ENCODE measurements at places on chromosomes 7 and 10. TPM values are rescaled to one million over a fixed set of nuclear protein-coding genes. Genes with fewer than 3 reads are reported as not detected.
A peak's percentile ranks its signal among the peaks of the same experiment; 100 is the strongest.

- H3K27ac ChIP-seq = no peak overlapping the region
- no peaks in the 10 kb centered on the region for H3K27me3 ChIP-seq
- no peaks in the 10 kb centered on the region for H3K4me1 ChIP-seq
- DNase-seq = no peak
- H3K36me3 ChIP-seq = no peaks in the 10 kb centered on the region
- no peak overlapping the region for H3K4me3 ChIP-seq
These were observed 41.5 kb upstream of the SEMA3C start for GRCh38 chr7:80960244-80960795.

DNA sequence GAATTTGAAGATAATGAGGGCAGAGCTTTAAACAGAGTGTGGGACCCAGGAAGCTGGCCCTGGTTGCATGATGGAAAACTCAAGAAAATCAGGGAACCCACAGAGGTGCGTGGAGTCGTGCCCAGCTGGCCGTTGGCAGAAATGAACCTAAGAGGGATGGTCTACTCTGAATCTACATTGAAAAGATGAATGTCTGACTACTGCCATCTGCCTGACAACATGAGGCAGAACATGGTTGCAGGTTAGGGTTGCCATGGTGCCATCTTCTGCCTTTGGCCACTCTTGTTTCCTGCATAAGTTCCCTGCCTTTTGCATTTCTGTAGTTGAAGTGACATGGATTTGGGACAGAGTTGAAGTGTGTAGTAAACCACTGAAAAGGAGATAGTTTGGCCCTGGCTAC lies 138.5 kb upstream of the COBL start:
- no peak overlapping the region for H3K27ac ChIP-seq
- no peak overlapping the region for H3K4me3 ChIP-seq

DNA sequence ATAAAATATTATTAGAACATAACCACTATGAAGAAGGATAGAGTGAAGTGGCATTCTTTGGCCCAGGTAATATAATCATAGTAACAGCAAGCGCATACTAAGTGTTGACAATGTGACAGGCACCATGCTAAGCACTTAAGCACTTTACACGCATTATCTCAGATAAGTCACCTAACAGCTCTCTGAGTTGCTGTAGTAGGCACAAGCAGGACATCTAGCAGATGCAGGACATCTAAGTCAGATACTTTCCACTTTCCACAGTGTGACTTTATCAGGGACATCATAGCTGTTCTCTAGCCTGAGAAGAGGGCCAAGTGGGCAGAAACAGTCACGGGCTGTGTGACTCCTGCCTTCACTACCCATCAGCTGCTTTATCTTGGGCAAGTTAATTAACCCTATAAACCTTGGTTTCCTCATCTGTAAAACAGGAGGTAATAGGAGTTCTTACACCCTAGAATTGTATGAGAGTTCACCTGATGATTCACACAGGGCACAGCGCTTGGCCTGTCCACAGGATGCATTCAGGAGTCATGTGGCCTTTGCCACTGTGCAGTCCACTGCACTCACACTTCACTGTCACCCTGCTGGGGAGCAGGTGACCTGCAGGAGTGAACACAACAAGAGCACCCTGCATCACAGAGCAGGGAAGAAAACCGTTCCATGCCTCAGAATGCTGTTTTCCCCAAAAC lies 12.5 kb downstream of the LIPA start:
- H3K27me3 ChIP-seq = no peaks in the 10 kb centered on the region
- DNase-seq = no peak
- H3K4me3 ChIP-seq = no peak overlapping the region

- H3K27me3 ChIP-seq = no peaks in the 10 kb centered on the region
- H3K27ac ChIP-seq = no peak overlapping the region
- H3K4me3 ChIP-seq = no peak overlapping the region
- no peaks in the 10 kb centered on the region for H3K4me1 ChIP-seq
- DNase-seq = no peak
- no peaks in the 10 kb centered on the region for H3K36me3 ChIP-seq
These were observed 114.5 kb upstream of the SMIM30 start for GRCh38 chr7:113232885-113233284.

DNA sequence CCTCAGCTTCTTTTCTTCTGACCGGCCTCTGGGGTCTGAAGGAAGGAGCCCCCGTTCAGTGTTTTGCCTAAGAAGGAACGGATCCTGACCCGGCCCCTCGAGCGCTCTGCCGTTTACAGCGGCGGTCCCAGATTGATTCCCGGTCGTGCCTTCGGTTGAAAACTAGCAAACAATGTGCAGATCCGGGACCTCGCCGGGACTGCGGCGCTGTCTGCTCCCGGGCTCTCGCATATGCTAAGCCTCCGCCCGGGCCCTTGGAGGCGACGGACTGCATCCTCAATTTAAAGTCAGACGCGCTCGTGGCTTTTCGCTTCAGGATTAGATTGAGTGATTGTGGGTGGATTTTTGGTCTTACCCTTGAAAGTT lies 559 bp downstream of the DBF4 start:
- no peaks in the 10 kb centered on the region for H3K36me3 ChIP-seq
- peak overlapping the region; percentile 96 for H3K4me3 ChIP-seq
- peaks cover 10% of the 10 kb centered on the region for H3K4me1 ChIP-seq

DNA sequence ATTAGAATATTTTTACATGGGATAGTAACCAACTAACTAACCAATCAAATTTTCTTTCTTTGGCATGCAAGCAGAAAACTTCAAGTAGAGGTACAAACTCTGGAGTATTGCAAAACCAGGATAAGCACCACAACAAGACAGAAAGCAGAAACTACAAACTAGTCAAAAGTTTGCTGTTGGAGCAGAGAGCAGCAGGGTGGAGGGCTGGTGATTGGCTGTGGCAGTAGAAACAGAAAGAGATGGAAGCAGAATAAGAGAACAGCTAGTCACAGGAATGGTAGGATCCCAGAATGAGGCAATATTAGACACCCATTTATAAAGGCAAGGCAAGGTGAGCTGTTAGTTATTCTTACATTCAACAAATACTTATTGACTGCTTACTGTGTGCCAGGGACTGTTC lies 6.8 kb upstream of the MACC1 start:
- H3K27ac ChIP-seq = no peak overlapping the region
- no peak overlapping the region for H3K4me3 ChIP-seq
- H3K4me1 ChIP-seq = no peaks in the 10 kb centered on the region
- DNase-seq = no peak
- H3K27me3 ChIP-seq = no peaks in the 10 kb centered on the region
- no peaks in the 10 kb centered on the region for H3K36me3 ChIP-seq

DNA sequence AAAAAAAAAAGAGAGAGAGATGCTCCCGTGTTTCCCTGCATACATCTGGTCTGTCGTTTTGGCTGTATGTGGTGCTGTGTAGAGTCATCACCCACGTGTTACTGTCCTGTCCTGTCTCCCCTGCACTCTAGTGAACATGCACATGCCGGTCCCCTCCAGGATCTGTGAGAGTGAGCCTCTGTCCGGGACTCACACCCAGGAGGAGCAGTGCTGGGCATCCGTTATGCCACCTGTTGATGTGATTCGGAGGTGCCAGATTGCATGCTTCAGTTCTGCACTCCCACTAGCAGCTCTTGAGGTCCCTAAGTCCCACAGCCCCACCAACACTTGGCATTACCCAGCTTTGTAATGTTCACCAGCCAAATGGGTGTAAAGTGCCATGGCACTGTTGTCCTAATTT lies 16.4 kb downstream of the GHRHR start:
- DNase-seq = no peak
- H3K27me3 ChIP-seq = no peaks in the 10 kb centered on the region
- H3K4me3 ChIP-seq = no peak overlapping the region

DNA sequence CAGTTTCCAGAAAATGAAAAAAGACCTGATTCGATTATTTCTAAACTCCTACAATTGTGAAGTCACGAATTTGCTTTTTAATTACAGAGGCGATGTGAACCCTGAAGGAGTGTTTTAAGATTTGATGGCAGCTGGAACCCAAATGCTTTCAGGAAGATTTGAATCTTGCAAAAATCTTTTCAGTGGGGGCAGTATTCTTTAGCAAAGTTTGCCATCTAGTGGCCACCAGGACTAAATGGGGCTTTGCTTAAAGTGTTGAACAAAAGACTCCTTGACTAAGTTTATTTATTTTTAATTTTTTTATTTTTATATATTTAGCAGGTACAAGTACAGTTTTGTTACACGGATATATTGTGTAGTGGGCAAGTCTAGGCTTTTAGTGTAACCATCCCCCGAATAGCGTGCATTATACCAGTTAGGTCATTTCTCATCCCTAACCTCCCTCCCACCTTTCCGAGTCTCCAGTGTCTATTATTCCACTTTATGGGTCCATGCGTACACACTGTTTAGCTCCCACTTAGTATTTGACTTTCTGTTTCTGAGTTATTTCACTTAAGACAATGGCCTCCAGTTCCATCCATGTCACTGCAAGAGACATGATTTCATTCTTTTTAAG lies 98.8 kb downstream of the CACNB2 start:
- DNase-seq = no peak
- no peaks in the 10 kb centered on the region for H3K36me3 ChIP-seq
- no peak overlapping the region for H3K27ac ChIP-seq
- H3K27me3 ChIP-seq = no peaks in the 10 kb centered on the region
- no peak overlapping the region for H3K4me3 ChIP-seq

DNA sequence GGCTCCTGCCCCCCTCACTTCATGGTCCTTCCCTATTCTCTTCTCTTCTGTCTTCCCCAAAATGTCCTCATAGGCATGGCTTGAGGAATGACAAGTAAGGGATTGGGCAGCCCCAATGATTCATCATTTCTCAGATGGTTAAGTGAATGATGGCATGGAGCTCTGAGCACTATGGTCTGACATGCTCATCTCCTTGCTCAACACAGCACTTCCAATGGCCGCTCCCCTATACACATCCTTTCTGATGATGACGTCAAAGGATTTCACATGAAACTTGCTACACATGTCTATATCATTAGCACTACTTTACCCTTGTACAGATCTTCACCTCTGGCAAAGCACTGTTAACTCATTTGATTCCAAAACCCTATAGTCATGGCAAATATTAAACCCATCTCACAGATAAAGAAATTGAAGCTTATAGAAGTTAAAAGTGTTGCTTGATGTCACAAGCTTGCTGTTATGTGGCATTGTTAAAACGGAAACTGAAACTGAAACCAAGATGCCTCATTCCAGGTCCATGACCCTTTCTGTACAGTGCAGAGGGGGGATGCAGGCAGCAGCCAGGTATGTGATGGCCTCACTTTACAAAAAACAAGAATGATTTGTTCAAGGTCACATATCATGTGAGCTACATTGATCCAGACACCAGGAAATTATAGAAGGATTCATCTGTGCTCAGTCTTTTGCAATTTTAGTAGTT lies 90.0 kb upstream of the PLXNA4 start:
- H3K36me3 ChIP-seq = no peaks in the 10 kb centered on the region
- no peak overlapping the region for H3K4me3 ChIP-seq
- no peak overlapping the region for H3K27ac ChIP-seq
- no peaks in the 10 kb centered on the region for H3K27me3 ChIP-seq

OPN4 gene
- not detected for total RNA-seq

TMEM176A gene
- total RNA-seq = 66.5 TPM

PNLIPRP3 gene
- 0.66 TPM for total RNA-seq

CCDC136 gene
- 6.4 TPM for total RNA-seq
